ENCODE measurements at places on chromosomes 5 and 9.

GRCh38 chr5:89480406-89481007, 597.5 kb upstream of the MEF2C start:
- DNase-seq = no peak

- no peak for DNase-seq
Measured at GRCh38 chr9:127562841-127563401, 49.2 kb upstream of the STXBP1 start.

DNA sequence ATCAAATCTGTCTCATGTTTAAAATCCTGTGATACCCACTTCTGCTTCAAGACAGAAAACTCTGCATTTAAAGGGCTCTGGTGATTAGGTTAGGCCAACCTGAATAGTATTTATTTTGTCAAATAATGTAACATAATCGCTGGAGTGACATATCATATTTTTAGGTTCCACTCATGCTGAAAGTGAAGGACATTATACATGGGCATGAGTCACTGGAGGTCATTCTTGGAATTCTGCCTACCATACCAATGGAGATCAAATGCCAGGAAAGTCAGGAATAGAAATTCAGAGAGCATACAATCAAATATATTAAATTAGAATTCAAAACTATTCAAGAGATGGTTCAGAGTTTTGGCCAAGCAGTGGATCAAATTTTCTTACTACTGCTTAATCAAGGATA, 97.1 kb upstream of the PRSS3 start:
- no peak for DNase-seq

DNA sequence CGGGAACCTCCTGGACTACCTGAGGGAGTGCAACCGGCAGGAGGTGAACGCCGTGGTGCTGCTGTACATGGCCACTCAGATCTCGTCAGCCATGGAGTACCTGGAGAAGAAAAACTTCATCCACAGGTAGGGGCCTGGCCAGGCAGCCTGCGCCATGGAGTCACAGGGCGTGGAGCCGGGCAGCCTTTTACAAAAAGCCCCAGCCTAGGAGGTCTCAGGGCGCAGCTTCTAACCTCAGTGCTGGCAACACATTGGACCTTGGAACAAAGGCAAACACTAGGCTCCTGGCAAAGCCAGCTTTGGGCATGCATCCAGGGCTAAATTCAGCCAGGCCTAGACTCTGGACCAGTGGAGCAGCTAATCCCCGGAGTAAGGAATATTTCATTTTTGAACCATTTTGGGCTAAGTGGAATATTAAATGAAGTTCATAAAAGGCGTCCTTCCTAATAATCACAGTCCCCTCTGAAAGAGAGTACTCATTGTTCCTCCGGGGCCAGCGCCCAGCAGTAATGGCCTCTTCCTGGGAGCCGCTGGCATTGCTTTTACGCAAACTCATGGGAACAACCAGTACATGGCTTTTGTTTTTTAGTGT, 23.6 kb downstream of the QRFP start:
- no peak for DNase-seq

DNA sequence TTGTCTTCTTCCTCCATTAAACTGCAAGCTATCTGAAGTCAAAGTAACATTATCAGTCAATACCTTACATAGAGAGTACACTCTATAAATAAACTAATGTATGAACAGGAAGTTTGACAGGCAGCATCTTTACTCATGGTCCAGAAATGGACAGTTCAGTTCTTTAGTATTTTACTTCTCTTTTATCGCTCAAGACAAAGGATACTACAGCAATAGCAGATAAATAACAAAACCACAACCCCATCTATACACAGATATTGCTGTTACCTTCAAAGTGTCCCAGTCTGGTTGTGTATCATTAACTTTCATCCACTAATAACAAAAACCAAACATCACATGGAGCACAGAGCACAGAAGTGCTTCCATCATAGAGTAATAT, 46.4 kb downstream of the SEMA5A start:
- no peak for DNase-seq

- DNase-seq = no peak
Measured at GRCh38 chr5:99438619-99439018, 509.8 kb upstream of the CHD1 start.

DNA sequence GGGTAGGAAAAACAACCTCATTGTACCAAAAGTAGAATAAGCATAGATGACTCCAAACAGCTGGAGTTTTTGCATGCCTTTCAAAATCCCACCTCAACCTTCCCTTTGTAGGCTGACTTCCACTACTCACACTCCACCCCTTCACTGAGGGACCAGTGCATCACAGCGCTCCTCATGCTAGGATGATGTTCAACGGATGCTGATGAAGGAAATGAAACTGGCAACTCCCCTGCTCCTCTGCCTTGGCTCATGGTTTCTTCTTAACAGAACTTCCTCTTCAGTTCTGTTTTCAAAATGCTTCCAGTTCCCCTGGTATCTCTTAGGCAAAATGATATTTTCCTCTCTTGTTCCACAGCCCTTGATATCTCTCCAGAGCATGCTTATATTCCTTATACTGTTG, 29.0 kb downstream of the LIFR start:
- no peak for DNase-seq

- peak; percentile 84 for DNase-seq
Measured at GRCh38 chr5:132456296-132456986, 34.1 kb downstream of the IRF1 start.

GRCh38 chr5:20157089-20157488, 169.1 kb upstream of the CDH18 start:
- no peak for DNase-seq

GRCh38 chr5:181217803-181218062, 5.3 kb upstream of the TRIM41 start:
- DNase-seq = peak; percentile 46

DNA sequence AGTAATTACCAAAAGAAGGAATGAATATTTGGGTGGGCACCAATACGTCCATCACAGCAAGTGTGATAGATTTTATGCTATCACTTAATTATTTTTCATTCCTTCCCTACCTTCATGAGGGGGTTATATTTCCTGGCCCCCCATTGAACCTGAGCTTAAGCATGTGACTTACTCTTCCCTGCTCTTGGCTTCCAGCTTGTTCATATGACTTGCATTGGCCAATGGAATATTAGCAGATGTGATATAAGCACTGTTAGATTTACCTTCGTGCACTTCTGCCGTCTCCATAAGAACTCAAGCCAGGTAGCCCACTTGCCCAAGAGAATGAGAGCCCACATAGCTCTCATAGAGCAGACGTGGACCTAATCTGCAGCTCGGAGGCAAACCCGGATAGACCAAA, 99.1 kb upstream of the SMARCA2 start:
- no peak for DNase-seq

DNA sequence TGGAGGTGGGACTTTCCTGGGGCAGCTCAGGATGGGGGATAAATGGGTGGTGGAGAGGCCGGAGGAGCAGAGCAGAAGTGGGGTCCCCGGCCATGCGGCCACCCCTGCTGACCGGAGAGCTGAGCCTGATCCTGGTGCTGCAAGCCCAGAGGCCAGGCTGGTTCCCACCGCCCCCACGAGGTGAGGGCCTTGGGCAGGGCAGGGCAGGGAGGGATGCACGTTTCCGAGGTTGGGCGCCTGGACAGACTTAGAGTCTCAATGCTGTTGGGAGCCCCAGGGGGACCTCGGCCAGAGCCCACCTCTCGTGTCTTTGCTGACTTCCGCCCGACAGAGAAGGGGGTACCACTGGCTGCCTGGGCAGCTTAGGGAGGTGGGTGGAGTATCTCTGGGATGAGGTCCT, 5.5 kb downstream of the OBP2A start:
- no peak for DNase-seq

DNA sequence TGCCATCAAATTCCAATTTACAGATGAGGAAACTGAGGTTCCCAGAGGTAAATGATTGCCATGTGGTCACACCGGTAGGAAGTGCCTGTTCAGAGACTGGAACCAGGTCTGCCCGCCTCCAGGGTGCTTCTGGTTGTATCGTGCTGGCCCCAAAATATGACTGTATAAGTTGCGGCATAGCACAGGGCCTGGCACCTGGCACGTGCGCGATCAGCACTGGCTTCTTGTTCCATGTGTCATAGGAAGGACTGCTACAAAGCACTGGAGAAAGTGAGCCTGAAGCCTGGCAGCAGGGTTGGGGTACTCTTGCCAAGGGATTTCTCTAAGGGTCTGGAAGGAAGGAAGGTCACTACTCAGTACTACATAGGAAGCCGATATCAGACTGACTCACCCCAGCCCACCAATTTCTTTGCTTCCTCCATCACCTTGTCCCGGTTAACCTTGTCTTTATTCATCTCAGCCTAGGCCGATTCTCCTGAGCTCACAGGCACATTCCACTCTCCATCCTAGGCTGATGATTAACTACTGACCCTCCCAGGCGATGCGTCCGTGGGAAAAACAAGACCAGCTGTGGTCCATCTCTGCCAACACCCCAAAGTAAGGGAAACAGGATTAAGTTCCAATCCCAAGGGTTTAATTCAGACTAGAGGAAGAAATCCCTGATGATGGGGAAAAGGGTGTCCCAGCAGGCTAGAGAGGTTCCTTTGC, 1.8 kb downstream of the HRH2 start:
- no peak for DNase-seq

DNA sequence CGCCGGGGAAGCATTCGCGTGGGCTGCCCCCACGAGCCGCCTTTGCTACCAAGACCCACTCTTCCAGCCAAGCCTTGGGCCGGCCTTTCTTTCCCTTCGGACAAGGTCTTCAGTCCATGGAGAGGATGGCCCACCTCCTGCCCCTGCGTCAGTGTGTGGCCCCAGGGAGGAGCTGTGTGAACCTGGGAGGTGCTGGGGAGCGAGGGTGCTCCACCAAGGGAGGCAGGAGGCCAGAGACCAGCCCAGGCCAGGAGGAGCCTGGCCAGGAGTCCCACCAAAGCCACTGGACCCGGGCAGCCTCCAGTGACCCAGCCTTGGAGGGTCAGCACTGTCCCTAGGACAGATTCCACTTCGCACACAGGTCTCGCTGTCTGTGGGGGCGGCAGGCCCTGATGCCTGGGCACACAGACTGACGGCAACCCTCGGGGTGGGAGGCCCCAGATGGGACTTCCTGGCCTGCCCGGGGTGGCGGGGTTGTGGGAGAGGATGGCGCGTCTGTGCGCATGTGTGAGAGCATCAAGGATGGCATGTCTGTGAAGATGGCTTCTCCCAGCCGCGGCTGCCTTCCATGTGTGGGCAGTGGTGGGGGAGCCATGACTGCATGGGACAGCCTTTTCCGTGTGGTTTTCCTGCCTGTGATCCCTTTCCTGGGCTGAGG, 113.3 kb upstream of the LPCAT1 start:
- no peak for DNase-seq

GRCh38 chr5:81495286-81495685, 101.4 kb upstream of the ACOT12 start:
- no peak for DNase-seq

DNA sequence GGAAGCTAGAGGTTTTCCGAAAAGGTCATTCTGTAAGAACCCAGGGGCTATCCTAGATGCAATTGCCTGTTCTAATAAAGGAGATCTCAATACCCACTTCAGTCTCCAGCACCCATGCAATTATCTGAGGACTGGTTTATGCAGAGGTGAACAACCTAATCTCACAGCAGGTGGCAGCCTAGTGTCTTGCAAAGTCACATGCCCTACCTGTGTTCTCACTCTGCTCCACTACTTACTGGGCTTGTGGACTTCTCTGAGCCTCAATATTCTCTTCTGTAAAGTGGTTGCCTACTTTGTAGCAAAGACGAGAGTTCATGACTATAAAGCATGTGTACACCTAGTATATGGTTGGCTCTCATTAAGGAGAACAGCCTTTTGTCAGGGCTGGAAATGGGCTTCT, 21.0 kb upstream of the ALDH1B1 start:
- DNase-seq = peak; percentile 62

DNA sequence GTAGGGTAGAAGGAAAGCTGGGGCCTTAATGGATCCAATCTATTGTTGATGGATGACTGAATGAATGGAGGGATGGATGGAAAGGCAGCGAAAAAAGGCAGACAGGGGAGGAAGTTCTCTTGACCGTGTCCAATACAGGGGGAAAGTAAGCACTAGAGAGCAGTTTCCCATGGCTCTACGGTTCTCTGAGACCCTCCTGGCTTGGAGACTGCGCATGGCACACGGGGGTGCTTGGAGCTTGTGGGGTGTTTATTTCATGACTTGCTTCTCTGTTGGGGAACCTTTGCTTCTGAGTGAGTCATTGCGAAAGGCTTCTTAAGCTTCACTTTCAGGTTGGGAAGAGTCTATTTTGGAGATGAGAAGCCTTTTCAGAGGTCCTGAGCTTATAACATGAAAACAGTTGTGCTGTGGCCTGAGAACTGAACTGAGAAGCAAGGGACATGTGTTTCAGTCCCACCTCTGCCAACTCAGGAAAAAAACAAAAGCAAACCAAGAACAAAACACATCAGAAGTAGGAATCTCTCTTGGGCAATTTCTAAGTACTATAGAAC, 12.8 kb upstream of the TEX48 start:
- DNase-seq = peak; percentile 80

GRCh38 chr5:93637697-93638096, 54.7 kb downstream of the NR2F1 start:
- no peak for DNase-seq

DNA sequence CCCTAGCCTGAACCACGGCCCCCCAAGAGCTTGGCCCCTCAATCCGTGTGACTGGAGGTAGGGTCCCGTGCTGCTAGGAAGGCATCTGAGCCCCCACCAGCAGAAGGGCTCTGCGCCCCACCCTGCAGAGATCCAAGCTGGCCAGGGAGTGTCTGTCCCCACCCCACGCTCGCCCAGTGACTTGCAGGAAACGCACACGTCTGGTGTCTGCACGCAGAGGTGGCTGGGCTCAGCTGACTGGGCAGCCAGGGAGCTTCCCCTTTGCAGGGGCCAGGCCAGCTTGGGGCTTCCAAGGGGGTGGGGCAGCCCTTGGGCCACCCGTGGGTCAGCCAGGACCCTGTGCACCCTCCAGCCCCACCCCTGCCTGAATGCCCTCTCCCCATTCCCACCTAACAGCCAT, 24.3 kb downstream of the NOTCH1 start:
- no peak for DNase-seq
